ENCODE measurements at places on chromosomes 11 and 22.

GRCh38 chr11:18173225-18173866, 709 bp downstream of the MRGPRX4 start:
- DNase-seq = no peak

DNA sequence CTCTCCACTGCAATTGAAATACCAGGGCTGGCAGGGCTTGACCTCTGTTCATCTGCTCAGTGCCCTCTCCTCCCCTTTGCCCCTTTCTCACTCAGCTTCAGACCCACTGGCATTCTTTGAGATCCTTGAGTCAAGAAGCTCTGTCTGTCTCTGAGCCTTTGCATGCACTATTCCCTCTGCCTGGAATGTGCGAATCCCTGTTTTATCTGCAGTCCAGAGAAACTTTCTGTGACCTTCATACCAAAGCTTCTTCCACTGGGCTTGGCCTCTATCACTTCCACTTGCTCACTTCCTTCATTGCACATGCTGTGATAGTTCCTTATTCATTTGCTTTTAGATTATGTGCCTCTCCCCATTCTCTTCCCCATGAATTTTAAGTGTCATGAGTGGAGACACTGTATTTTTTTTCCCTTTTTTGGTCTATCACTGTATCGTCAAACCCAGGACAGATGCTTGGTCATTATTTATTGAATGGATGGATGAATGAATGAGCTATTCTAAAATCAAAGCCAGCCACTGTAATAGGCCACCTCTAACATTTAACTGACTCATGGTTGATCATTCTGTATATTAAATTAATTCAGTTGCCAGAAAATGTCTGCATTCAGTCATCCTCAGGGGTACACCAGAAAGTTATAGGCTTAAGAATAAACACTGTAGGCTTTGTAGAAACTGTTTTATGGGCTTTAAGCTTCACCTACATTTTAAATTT, 88.7 kb upstream of the TIMP3 start:
- DNase-seq = no peak

GRCh38 chr11:128894685-128895084, 3.5 kb downstream of the KCNJ5 start:
- no peak for DNase-seq

- peak; percentile 82 for DNase-seq
Observed at GRCh38 chr11:11620921-11621572, 758 bp downstream of the GALNT18 start.

GRCh38 chr22:28021998-28022660, 103.1 kb upstream of the PITPNB start:
- no peak for DNase-seq

DNA sequence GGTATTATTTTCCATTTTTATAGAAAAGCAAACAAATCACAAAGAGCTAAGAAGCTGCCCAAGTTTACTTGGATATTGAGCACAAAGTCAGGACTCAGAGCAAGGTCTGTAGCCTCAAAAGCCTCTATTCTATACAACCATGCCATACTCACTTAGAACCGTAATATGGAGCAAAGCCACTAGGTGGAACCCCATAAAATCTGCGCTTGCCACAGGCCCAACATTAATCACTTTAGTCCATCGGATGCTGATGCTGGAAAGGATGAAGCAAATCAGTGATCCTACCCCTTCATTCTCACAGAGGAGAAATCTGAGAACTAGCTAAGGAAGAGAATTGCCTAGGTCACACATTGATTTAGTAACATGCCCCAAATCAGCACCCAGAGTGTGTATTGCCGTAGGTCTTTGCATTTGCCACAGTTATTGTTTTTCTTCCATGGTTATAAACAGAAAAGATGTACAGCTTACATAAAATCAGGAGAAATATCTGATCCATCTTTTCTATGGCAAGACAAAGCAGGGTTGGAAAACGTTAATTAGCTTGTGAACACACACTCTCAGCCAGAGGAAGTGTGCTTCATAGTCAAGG, 56.7 kb upstream of the RAB38 start:
- DNase-seq = peak; percentile 8

GRCh38 chr11:59614277-59615119, 1.1 kb downstream of the OSBP start:
- peak; percentile 28 for DNase-seq

DNA sequence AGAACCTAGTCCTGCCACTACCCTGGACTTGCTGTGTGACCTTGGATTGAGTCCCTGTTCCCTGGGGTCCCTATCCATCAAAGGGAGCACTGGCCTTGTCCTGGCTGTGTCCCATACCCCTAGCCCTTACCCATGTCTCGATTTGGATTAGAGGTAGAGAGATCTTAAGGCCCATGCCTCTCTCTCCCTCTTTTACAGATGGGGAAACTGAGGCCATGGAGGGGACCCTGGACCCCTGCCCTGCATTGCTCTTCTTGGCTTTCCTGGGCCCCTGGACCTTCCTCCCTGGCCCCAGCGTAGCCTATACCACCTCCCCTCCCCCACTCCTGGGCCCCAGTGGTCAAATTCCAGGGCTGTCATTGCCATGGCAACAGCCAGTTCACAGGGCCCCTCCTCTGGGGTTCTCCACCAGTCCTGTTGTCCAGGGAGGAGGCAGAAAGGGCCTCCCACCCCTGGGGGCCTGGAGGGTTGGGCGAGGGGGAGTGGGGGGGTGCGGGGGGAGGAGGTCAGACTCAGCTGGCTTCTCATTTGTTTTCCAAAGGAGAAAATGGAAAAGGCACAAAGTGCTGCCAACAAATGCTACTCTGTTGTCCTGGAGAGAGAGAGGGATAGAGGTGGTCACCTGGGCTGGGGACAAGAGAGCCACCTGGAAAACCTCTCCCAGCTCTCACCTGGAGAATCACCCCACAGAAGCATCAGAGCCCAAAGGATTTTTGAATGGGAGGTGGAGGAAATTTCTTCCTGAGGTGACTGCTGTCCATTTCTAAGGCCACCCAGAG, 23.3 kb downstream of the ARHGEF17 start:
- peak; percentile 42 for DNase-seq

DNA sequence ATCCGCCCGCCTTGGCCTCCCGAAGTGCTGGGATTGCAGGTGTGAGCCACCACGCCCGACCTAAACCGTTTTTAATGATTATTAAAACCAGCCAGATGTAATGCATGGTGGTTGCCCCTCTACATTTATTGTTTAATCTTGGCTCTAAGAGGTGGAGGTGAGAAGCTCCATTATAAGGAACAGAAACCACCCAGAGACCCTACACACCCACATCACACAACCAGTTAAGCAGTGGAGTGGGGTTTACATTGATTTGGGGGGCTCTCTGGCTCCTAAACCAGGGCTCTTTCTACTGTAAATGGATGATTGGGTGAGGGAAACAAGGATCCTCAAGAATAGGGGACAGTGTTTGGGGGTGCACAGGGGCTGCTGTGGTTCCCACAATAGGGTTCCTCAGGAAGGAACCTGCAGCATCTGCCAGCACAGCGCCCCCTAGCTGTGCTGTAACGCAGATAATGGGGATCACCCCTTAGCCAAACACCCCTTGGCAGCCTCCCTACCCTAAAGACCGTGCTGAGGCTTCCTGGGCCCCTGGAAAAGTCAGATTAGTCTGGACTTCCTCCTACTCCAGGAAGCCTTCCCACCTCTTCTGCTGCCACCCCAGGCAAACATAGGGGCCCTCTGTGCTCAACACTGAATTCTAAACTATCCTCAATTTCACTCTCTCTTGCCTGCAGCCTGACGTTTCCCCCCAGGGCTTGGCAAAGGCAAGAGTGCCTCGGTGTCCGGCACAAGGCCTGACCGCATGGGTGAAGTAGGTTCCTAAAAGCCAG, 2.4 kb downstream of the MPST start:
- peak; percentile 33 for DNase-seq

GRCh38 chr11:102312667-102313066, 4.6 kb upstream of the BIRC3 start:
- DNase-seq = no peak

- DNase-seq = no peak
Observed at GRCh38 chr22:17116572-17117330, 4.4 kb downstream of the TMEM121B start.

DNA sequence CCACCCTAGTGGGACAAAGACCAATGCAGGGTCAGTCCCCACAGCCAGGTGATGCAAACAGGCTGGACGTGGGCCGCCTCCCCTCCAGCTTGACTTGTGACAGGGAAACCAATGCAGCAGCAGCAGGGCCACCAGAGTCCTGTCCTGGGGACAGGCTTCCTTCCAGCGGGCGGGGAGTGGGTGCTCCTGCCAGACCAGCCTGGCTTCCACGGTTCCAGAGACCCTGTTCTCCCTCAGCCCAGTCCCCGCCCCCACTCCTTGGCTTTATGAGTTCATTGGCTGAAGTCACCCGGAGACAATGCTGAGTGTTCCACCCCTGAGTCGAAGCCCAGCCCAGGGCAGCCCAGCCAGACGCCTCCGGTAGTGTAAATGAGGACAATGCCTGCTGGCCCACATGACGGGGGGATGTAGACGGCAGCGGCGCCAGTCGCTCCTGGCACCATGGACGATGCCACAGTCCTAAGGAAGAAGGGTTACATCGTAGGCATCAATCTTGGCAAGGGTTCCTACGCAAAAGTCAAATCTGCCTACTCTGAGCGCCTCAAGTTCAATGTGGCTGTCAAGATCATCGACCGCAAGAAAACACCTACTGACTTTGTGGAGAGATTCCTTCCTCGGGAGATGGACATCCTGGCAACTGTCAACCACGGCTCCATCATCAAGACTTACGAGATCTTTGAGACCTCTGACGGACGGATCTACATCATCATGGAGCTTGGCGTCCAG, at the start of gene TSSK2:
TSSK2 (plus strand) TSS at position 350 of the 726 bp plus-strand sequence; CDS start at position 442, 92 bp downstream.
- no peak for DNase-seq

DNA sequence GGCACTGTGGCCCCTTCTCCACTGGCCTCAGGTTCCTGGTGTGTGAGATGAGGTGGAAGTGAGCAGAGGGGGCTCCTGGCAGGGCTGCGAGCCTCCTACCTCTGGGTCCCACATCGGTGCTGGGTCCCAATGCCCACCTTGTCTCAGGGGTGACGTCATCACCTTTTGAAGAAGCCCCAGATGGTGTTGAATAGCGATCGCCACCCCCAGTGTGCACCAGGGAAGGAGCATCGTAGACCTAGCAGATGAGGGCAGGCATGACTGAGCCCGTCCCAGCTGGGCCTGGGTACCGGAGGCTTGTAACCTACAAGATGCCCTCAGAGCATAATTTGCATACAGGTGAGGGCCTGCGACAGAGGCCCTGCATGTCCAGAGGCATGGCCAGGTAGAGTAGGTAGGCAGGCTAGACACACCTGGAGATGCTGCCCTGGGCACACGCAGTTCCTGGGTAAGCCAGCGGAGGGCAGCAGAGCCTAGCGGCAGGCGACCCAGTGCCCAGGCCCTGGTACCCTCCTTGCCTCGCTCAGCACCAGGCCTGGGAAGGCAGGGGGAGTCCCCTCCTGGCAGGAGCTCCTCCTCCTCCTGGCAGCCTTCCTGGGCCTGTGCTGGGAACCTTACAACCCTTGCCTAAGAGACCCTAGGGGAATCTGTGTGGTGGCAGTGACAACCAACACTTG, 52.5 kb downstream of the TPCN2 start:
- peak; percentile 99 for DNase-seq

DNA sequence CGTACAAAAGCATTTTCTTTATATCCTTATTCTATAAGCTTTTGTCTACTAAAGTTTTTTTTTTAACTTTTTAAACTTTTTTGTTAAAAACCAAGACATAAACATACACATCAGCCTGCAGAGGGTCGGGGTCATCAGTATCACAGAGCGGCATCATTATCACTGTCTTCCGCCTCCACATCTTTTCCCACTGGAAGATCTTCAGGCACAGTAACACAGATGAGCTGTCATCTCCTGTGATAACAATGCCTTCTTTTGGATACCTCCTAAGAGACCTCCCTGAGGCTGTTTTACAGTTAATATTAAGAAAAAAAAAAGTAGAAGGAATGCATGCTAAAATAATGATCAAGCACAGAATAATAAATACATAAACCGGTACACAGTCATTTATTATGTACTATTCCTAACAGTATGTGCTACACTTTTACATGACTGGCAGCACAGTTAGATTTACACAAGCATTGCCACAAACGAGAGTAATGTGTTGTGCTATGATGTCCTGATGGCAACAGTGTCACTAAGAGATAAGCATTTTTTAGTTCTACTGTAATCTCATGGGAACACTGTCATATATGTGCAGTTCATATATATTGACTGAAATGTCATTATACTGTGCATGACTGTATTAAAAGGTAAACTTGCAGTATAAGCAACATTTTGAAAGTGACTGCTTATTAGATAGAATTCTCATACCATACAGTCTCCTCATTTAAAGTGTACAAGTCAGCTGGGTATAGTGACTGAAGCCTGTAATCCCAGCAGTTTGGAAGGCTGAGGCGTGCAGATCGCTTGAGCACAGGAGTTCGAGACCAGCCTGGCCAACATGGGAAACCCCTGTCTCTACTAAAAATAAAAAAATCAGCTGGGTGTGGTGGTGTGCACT, 58.6 kb downstream of the KDM2A start:
- no peak for DNase-seq

GRCh38 chr11:3644817-3645235, at the start of gene ART1:
Gene ART1, plus strand, starts transcription at chr11:3645128. Its CDS starts 14,086 bp downstream, at chr11:3659214.
- no peak for DNase-seq

DNA sequence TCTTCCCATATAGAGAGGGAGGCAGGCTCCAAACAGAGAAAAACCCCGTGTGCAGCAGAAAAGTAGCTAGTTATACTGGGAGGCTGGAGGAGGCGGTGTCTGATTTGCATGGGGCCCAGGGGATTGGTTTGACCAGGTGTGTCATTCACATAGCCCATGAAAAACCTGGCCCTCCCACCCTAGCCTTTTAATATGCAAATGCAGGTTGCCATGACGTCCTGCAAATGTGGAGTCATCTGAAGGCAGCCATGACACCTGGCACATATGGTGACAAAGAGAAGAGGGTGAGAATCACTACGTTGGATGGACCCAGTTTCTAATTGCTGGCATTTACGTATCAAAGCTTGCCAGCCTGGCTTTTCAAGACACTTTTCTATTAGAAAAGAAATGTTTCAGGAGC, 57.8 kb downstream of the FAM181B start:
- peak; percentile 80 for DNase-seq

- DNase-seq = no peak
Observed at GRCh38 chr11:931385-931784, 5.7 kb downstream of the AP2A2 start.

DNA sequence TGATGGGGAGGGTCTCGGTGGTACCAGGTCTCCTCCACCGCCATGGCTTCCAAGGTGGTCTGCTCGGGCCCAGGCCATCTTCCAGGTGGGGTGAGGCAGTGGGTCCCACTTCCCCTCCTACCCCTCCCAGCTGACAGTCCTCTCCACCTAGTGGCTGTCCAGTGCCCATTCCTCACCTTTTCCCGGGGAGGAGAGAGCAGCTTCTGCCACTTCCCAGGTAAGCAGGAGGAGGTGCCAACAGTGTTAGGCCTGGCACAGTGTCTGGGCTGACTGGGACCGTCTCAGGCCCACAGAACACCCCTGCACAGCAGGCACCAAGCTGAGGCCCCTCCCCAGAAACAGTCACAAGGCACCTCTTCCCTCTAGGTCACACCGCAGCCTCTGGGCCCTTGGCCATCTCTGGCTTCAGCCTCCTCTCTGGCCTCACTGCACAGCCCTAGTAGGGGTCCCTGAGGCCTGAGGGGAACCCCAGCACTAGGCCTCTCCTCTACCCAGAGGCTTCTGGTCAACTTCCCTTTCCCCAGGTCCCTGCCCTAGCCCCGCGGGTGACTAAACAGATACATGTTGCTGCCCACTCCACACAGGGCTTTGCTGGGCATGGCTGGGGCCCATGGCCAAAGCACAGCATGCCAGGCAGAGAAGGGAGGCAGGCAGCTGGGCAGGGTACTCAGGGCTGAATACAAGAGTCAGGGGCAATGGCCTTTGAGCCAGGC, 2.3 kb upstream of the ANKRD13D start:
- DNase-seq = no peak

Measured in NCI-H526 (cell line).